T1000 (cell line): ENCODE measurements at places on chromosomes 7 and 10.

DNA sequence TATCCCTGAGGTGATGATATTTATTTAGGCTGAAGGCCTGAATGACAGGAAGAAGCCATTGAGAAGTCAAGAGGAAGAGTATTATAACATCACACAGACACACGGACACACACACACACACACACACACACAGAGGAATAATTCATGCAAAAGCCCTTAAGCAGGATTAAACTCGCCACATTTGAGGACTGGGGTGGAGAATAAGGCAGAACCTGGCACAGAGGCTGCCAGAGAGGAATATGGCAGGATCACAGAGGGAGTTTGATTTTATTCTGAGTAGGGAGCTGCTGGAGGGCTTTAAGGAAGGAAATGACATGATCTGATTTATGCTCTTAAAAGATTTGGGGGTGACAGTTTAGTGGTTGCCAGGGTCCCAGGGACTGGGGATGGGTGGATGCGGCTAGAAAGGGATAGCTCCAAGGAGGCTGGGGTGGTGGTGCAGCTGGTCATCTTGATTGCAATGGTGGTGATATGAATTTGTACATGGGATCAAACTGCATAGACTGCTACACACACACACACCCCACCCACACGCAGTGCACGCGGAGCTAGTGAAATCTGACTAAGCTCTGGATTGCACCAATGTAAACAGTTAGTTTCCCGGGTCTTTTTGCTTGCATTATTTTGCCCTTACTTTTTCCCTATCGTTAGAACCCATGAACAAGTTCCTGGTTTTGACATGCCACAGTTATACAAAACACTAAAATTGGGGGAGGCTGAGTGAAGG lies 11.2 kb downstream of the SMURF1 start:
- DNase-seq: no peak

- no peak for DNase-seq
These were observed 98.5 kb downstream of the SRI start for GRCh38 chr7:88121335-88121734.

DNA sequence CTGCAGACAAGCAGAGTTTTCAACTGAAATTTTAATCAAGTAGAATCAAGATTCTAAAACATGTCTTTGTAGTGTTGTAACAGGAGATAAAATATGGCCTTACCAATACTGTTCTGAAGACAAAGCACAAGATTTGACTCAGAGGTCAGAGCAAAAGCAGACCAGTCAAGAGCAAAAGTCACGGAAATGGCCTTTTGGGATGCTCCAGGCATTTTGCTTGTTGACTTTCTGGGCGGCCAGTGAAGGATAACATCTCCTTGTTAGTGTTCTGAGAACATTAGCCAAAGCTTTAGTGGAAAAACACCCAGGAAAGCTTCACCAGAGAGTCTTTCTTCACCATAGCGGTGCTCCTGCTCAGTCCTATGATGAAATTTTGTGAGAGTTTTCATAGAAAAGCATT lies 590.6 kb downstream of the ARL4A start:
- no peak for DNase-seq

GRCh38 chr10:130326954-130327353 lies 190.8 kb downstream of the GLRX3 start:
- DNase-seq: no peak

GRCh38 chr10:56920601-56921261 lies 559.7 kb upstream of the ZWINT start:
- DNase-seq: no peak

DNA sequence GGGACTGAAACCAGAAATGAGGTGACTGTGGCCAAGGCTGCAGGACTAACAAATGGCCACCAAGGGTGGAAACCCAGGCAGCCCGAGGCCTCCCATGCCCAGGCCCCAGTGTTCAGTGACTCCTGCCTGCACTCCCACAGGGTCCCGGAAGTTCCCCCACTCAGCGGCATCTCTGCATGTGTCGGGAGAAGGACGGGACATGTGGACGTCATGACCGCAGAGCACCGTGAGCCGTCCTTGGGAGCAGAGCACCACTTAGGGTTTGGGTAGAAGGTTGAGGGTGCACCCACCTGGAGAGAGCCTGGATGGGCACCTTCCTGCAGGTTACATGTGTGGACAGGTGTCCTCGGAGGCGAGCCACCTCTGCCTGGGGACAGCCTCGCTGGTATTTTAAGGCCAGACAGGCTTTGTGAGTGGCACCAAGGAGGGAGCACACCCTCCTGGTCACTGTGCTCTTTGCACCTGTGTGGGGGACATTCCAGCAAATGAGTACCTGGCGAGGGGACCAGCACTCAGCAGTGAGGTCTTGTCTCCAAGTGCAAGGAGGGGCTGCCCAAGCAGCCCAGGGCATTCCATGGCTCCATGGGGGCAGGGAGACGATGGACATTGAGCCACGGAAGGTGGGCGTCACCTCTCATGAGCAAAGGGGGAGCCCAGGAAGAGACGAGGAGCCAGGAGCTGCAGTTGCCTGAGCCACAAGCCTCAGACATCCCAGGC lies 95.3 kb upstream of the TCERG1L start:
- no peak for DNase-seq

GRCh38 chr7:83101530-83101929 lies 61.2 kb downstream of the PCLO start:
- no peak for DNase-seq

GRCh38 chr10:61337741-61338140 lies 115.4 kb downstream of the TMEM26 start:
- DNase-seq: no peak

GRCh38 chr10:67386260-67386659 lies 309.7 kb downstream of the CTNNA3 start:
- no peak for DNase-seq

GRCh38 chr10:44316187-44316921 lies 68.5 kb downstream of the CXCL12 start:
- DNase-seq: no peak

DNA sequence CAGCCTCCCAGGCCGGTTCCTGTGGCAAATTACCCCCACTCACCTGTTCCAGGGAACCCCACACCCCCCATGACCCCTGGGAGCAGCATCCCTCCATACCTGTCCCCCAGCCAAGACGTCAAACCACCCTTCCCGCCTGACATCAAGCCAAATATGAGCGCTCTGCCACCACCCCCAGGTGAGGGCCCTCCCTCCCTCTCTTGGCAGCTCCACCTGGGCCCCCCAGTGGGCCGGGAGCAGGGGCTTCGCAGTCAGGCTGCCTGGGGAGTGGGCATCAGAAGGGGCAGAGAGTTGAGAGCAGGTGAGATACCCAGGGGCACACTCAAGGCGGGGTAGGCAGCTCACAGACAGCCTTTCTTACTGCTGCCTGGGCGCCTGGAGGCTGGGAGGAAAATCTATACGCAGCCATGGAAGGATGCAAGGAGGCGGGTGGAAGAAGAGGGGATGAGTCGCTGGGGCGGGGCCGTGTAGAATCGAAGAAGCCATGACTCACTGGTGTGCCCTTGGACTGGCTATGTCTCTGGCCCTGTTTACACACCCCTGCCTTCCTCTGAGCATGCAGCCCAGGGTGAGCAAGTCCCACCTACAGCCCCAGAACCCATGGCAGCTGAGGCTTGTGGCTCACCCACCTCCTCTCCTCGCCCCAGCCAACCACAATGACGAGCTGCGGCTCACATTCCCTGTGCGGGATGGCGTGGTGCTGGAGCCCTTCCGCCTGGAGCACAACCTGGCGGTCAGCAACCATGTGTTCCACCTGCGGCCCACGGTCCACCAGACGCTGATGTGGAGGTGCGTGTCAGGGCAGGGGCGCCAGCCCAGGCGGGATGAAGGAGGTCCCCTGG lies 48.6 kb upstream of the PPIF start:
- DNase-seq: peak; percentile 90

- DNase-seq: no peak
These were observed 18.8 kb upstream of the SLC35G1 start for GRCh38 chr10:93875032-93875358.

DNA sequence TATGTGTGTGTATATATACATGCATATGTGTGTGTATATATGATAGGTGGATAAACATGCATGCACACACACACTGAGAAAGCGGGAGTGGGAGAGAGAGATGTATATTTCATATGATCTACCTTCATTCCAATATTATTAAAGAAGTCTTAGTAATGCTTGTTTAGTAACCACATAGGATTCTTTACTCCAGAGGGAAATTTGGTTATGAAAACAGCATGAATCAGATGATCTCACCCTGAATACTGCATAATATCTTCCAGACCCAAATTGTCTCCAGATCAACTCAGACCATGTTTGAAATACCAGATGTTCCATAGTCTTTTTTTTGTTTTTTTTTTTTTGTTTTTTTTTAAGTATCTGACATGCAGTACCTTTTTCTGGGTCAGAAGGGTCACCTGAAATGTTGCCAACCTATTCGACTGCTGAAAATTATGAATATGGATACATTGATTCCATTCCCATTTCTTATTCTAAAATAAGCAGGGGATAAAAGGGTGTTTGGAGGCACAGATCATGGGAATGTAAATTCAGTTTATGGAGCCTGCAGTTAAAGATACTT lies 17.4 kb downstream of the TES start:
- no peak for DNase-seq

GRCh38 chr7:28466341-28466740 lies 54.0 kb downstream of the CREB5 start:
- DNase-seq: no peak

DNA sequence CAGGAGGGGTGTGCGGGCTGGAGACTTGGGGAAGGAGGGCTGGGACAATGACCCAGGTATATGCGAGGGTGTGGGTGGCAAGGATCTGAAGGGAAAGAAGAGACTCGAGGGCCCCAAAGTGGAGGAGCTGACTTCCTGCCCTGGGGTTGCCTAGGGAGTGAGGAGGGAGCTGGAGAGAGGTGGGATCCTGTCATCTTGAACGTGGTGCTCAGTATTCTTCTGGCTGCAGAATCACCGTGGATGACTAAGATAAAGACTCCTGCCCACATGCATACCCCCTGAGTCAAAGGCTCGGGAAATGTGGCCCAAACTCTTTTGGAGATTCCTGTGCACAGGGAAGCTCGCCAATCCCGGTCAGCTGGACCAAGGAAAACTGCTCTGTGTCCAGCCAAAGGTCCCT lies 31.2 kb downstream of the COL17A1 start:
- peak; percentile 67 for DNase-seq

DNA sequence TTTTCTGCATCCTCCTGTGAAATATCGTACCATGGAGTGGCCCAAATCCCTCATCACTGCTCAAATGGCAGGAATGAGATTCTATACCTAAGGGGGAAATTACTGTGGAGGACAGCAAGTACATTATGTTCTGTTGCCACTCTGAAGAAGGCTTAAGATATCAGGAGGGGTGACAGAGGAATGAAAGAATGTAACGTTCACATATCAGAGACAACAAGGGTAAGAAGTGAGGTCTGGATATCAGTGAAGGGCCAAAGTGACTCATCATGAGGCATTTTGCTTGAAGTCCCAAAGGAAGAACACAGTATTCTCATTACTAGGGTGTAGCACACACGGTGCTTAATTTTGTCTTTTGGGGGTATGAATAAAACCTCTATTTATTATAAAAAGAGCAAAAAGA lies 71.5 kb upstream of the SLC13A1 start:
- no peak for DNase-seq

DNA sequence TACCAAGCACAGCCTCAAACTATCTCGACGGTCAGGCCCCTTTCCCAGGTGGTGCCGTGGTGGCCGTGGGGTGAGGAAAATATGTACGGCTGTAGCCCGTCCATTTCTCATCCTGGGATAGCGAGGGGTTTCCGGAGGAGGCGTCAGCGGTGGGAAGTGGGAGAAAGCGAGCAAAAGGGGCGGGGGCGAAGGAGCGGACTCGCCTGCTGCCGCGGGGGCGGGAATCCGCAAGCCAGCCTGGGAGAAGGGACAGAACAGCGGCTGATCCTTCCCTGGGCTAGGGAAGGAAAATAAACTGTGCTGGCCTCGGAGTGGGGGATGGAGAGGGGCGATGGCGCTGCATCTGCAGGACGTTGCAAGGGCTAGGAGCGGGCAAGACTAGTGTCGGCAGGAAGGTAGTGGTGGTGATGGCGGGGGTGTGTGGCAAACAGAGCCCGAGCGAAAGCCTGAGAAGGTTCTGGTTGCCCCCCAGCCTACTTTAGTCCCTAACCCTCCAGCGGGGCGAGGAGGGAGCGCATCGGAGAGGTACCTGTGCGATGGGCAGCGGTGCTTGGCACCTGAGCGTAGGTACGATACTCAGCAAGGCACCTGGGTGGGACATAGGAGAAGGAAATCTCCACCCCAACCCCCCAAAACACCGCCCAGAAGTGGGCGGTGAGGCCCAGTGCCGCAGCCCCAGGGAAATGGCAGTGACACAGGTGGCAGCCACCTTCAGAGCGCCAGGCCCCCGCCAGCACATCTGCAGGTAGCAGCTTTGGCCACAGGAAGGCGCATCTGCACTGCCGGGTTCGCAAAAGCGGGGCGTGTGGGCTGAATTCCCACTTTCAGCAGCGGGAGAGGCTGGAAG lies 49.9 kb upstream of the STEAP1B start:
- DNase-seq: no peak

GRCh38 chr7:101856473-101857357 lies 39.3 kb downstream of the CUX1 start:
- DNase-seq: peak; percentile 87

GRCh38 chr7:142714375-142714774 lies 34.9 kb upstream of the PRSS1 start:
- no peak for DNase-seq

DNA sequence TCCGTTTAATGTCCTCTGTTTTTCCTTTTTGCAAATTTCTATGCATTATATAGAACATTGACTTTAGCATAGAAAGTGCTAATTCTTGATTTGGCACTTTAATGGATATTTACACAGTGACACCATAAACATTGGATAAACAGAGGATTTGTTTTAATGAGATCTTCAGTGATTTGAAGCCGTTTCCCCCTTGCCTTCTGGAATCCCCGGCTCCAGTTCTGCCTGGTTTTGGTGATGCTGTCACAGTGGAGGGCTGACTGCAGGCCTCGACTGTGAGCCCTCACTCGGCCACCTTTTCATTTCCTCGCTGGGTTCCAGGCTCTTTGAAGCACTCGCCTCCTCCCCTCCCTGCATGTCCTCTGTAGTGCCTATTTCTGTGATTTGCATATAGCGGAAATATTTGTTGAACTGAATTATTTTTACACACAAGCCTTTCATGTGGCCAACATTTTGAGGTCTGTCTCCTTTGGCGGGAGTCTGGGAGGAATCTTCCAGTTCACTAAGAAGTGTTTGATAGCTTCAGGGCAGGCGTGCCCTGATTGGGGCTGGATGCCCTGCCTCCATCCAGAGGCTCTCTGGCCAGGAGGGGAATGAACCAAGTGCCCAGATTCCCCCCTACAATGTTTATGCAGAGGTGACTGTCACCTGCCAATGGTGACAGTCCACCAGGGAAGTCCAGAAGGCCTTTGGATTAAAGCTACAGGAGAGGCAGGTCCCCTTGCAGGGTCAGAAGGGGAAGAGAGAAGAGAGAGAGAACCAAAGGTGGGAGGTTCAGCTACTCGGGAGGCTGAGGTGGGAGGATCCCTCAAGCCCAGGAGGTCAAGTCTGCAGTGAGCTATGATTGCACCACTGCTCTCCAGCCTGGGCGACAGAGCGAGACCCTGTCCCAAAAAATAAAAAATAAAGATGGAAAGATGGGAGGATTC lies 67.5 kb downstream of the CUX1 start:
- no peak for DNase-seq
